Activated CD4-positive, alpha-beta T cell treated with anti-CD3 and anti-CD28 coated beads for 24 hours (primary cell): ENCODE measurements at places on chromosomes 3 and 15.

GRCh38 chr15:38128341-38128781, 124.3 kb upstream of the SPRED1 start:
- no peak for DNase-seq

GRCh38 chr3:53202331-53203015, 41.5 kb downstream of the PRKCD start:
- no peak for DNase-seq

- no peak for DNase-seq
Measured at GRCh38 chr15:100520132-100520921, 8.4 kb downstream of the CERS3 start.

- DNase-seq = no peak
Measured at GRCh38 chr3:178263236-178263916, 272.9 kb upstream of the KCNMB2 start.

DNA sequence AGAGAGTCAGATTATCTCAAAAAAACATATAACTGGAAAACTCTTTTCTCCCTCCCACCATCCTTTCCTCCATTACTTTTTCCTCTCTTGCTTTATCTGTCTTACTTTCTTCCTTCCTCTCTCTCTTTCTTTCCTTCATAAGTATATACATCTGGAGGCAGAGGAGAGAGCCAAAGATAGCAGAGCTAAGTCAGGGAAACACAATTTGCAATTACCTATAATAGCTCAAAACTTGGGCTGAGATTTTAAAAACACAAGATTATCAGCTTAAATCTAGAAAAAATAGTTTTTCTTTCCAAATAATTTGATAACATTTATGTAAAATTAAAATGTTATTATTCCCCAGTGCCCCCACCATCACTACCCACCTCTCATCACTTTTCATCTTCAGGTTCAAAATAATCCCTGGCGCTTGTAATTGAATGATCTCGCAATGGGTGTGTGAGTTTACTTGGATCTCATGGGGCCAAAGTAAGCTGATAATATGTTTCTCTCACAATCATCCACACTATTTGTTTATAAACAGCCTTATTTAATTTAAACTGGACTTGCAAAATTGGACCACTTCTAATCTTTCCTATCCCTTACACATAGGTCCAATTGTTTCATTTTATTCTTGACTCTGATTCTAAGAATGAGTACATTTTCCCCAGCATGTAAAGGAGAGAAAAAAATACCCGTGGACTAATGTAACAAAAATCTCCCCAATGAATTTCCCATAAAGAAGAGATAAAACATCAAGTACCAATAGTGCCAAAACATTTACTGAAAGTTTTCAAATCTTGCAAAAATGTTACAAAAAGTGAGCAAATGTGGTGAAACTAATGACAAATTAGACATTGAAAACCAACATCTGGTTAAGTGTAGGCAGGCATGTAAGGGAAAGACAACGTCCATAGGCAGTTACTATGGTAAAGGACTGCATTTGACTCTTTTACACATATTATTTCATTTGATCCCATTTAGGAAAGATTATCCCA, 236.9 kb downstream of the DTWD1 start:
- no peak for DNase-seq

- DNase-seq = no peak
Measured at GRCh38 chr3:89447243-89447642, 339.8 kb downstream of the EPHA3 start.

DNA sequence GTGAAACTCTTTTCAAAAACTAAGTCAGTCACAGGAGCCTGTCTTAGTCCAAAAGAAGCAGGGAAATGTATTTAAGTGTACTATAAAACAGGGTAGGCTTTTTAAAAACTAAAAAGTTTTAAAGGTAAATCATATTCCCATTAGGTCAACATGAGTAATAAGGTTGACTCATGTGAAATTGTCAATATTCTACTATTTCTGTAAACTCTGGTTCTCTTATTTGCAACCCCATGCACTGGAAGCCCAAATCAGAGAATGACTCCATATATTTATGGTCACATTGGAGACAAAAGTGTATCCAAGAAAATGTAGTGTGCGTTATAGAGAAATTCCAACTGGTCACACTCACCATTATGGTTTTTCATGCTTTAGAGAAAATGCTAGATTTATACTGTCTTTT, 600.3 kb upstream of the TGFBR2 start:
- no peak for DNase-seq

DNA sequence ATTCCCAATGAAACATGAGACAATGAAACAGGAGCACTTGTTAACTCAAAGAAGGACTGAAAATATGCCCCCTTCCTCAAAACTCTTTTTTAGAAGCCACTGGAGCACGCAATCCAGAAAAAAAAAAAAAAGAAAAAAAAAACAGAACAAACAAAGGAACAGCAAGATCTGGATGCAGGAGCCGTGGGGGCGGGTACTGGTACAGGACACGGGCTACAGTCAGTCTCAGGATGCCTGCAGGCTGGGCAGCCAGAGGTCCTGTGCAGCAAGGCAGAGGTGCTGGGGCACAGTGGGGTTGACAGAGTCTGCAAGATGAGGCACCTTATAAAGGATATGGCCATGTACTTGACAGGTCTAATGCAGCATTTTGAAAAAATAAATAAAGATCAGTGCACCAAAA, 22.3 kb upstream of the ALDH1L1 start:
- DNase-seq = no peak

DNA sequence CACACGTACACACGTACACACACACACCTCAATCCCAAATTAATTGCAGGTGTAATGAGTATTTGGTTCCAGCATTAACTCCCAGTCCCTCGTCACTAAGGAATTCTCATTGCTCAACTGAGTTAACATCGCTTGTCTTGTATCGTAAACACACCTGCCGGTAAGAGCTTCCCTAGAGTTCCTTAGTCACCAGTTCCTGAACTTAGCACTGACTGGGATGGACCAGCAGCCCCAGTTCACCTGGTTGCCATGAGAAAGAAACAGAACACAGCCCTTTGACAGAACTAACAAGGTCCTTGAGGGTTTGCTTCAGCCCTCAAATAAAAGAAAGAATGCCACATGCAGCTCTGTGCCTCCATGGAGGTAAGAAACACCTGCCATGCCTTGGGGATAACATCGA, 66.3 kb upstream of the SLCO3A1 start:
- DNase-seq = no peak

DNA sequence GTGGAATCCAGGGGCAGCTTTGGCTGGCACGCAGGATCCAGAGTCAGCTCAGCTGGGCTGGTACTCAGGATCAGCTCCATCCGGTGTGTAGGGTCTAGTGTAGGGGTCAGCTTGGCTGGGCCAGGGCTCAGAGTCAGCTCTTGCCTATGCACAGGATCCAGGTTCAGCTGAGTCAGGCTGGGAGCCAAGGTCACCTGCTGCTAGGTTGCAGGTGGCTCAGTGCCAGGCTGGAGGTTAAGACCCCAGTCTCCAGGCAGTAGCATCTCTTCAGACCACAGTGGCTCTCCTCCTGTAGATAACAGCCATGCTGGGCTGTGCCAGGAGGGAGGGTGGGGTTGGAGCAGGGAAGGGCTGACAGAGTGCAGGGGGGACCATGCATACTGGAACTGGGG, 1.8 kb downstream of the HYAL3 start:
- DNase-seq = no peak
